Posterior vena cava (tissue), 2 donors: ENCODE measurements at places on chromosomes 1 and 21. TPM values are rescaled to one million over a fixed set of nuclear protein-coding genes. Genes with fewer than 3 reads are reported as not detected.

CFAP74 gene
- not detected for total RNA-seq

DNA sequence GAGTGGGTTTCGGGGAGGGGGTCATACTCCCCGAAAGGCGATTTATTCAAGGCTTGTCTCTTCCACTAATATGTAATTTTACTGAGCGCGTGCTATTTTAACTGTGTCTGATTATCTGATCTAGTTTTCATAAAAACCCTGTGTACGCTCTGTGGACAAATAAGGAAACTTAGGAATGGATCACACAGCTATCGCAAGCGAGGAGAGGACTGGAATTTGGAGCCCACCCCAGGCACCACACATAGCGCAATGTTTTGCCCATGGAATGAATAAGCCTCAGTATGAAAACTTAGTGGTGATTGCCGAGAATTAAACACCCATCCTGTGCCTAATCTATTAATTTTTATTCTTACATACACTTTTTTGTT is 9.8 kb upstream of the RAB42 start:
- DNase-seq, result no peak

EPHA8 gene
- not detected for total RNA-seq

DNA sequence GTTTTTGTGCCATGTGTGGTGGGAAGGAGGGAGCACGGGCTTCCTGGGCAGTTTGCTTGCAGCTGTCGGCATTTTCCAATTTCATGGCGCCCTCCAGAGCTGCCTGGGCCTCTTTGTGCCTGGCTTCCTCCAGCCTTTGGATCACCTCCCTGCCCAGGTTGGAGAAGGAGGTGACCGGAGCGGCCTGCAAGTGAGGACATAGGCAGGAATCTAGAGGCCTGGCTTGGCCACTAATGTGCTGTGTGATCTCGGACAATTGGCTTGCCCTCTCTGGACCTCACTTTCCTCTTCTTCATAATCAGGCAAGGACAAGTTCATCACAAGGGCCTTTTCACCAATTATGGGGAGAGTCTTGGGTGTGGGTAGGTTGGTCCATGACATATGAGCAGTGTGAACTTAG is 245.1 kb downstream of the MATN1 start:
- DNase-seq, result peak; percentile 38

DNA sequence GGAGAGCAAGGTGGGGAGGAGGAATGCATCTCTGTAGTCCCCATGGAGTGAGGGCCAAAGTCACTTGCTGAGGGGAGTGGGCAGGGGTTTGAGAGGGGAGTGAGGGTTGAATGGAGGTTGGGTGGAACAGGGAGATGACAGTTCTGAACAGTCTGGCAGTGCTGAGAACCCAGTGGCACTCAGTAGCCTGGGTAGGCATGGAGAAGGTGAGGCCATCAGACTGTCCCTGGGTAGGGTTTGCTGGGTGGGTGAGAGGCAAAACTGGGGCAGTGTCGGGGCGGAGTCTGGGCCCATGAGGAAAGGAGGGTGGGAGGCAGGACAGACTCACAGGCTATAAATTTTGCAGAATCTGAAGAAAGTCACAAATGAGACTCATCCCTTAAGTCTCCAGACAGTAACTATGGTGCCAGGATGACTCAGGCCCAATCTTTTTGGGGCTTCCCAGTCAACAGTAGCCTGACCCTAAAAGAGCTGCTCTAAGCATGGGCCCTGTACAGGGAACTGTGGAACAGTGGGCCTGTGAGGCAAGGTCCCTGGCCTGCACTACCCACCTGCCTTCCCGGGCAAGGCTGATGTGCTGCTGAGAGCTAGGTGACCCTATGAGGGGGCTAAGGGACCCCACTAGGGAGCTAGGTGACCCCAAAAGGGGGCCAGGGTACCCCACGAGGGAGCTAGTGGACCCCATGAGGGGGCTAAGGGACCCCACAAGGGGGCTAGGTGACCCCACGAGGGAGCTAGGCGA is 51.0 kb upstream of the DMRTB1 start:
- no peak for DNase-seq
